ENCODE measurements at places on chromosomes 5 and 9. TPM values are rescaled to one million over a fixed set of nuclear protein-coding genes. Genes with fewer than 3 reads are reported as not detected.

TLR4 gene
- not detected for total RNA-seq

- H3K4me3 ChIP-seq: no peak overlapping the region
- peak overlapping the region; percentile 10 for H3K27ac ChIP-seq
- H3K27me3 ChIP-seq: no peaks in the 10 kb centered on the region
- no peaks in the 10 kb centered on the region for H3K36me3 ChIP-seq
- peaks cover 10% of the 10 kb centered on the region for H3K4me1 ChIP-seq
Measured at GRCh38 chr9:98146101-98146991, 27.3 kb upstream of the TRIM14 start.

DNA sequence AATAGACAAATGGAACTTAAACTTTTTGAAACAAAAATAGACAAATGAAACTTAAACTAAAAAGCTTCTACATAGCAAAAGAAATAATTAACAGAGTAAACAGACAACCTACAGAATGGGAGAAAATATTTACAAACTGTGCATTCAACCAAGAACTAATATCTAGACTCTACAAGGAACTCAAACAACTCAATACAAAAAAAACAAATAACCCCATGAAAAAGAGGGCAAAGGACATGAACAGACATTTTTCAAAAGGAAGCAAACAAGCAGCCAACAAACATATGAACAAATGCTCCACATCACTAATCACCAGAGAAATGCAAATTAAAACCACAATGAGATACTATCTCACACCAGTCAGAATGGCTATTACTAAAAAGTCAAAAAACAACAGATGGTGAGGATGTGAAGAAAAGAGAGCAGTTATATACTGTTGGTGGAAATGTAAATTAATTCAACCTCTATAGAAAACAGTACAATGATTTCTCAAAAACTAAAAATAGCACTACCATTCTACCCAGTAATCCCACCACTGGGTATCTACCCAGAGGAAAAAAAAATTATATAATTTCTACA, 170.8 kb upstream of the RGMB start:
- H3K4me1 ChIP-seq: peaks cover 22% of the 10 kb centered on the region
- DNase-seq: no peak
- H3K27me3 ChIP-seq: no peaks in the 10 kb centered on the region
- H3K36me3 ChIP-seq: peaks cover 6% of the 10 kb centered on the region
- no peak overlapping the region for H3K4me3 ChIP-seq

DNA sequence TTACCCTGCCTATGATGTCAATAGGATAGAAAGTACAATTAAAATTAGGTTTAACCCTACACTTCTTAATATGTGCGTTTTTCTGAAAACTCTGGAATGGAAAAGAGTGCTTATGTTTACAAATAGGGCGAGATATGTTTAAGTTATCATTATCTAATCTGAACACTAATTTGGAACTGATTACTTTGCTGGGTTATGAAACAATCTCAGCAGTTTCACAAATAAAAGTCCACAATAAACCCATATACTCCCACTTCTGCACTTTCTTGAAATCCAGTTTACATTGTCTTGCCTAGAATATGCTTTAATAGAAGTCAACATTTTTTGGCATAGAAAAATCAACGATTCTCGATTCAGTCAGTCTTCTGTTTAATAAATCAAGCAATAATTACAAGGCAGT, 236.3 kb downstream of the NFIB start:
- H3K4me3 ChIP-seq: no peak overlapping the region
- DNase-seq: no peak
- H3K27me3 ChIP-seq: peaks cover 5% of the 10 kb centered on the region

All from progenitor cell of endocrine pancreas (in vitro differentiated cells).